ENCODE measurements at places on chromosomes 5 and 9.

- DNase-seq, result no peak
Observed at GRCh38 chr9:117825609-117826347, 121.6 kb downstream of the TLR4 start.

DNA sequence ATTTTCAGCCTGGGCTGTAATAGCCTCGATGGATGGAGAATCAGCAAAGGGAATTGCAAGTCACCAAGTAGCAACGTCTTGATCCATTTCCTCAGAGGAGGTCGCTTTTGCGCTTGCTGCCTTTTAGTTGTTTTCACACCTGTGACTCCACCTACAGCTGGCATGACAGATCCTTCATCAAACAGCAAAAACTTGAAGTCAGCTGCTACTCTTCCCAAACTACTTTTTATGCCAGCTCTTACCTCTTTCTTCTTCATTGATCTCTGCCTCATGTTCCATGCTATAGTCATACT lies 107.7 kb downstream of the MAT2B start:
- DNase-seq, result no peak

- no peak for DNase-seq
Observed at GRCh38 chr9:10613419-10613818, 617 bp upstream of the PTPRD start.

- peak; percentile 17 for DNase-seq
Observed at GRCh38 chr9:113622600-113623400, 159.3 kb downstream of the RGS3 start.

GRCh38 chr5:59079622-59080620 lies 497.0 kb downstream of the RAB3C start:
- DNase-seq, result no peak
